ENCODE measurements at places on chromosomes 13 and 19. TPM values are rescaled to one million over a fixed set of nuclear protein-coding genes. Genes with fewer than 3 reads are reported as not detected.

Gene GTF3A
- polyA plus RNA-seq, result 83.1 TPM

Gene SRRM5
- 0.03 TPM for polyA plus RNA-seq

GRCh38 chr19:21117041-21117907 lies 24.6 kb upstream of the ZNF431 start:
- peak; percentile 51 for DNase-seq

DNA sequence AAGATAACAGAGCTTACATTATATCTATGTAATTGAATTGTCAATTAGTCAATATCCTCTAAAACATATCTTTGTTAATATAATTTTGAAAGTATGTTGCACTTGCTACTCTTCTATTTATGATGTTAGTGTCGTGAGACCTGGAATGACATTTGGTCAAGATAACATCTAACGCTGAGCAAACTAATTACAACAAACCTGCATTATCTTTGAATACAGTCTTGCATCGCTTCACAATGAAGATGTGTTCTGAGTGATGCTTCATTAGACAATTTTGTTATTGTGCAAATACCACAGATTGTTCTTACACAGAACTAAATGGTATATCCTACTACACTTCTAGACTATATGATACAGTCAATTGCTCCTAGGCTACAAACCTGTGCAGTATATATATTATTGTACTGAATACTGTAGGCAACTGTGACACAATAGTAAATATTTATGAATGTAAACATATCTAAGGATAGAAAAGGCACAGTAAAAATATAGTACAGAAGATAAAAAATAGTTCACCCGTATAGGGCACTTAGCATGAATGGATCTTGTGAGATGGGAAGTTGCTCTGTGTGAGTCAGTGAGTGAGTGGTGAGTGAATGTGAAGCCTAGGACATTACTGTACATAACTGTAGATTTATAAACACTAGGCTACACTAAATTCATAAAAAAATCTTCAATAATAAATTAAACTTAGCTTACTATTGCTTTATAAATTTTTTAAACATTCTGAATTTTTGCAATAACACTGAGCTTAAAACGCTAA lies 1773.8 kb downstream of the PCDH9 start:
- no peak for DNase-seq

DNA sequence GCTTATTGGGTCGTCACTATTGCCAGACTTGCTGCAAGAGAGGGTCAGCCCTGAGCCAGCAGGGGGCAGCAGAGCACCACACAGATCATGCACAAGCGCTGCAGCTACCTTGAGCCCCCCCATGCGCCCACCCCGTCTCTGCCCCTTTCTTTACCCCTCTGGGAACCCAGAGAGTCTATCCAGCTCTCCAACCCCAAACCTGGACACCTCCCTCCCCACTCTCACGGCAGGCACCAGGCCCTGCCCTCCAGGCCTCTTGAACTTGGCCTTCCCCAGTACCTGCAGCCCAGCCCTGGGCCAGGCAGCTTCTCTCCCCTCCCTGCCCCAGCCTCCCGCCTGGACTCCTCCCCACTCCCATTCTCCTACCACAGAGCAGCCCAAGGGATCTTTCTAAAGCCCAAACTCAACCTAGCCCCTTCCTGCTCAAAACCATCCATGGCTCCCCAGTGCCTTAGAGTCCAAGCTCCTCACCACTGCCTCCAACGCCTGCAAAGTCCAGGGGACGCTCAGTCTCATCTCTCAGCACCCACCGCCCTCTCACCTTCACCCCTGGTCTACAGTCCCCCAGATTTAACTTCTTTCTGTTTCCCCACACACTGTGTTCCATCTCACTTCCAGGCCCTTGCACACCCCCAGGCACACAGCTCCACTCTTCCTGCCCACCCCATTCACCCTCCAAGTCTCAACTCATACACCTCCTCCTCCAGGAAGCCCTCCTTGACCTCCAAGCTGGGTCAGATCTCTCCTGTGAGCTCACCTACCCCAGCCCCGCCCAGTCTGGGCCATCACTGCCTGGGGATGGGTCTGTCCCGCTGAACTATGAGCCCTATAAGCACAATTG lies 9.4 kb upstream of the CEACAM16 start:
- DNase-seq, result no peak

DNA sequence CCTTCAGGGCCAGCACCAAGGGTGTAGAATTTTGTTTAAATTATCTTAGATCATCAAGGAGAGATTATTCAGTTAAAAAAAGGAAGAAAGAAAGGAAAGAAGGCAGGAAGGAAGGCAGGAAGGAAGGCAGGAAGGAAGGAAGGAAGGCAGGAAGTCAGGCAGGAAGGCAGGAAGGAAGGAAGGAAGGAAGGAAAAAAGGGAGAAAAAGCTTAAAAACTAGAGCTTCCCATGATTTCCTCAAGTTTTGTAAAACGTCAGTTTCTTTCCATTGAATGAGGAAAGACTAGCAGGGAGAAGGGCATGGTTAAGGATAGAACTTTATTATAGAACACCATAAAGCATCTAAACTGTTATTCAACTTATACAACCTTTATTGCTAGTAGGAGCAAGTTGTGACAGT lies 2672.0 kb upstream of the PCDH20 start:
- DNase-seq, result no peak

DNA sequence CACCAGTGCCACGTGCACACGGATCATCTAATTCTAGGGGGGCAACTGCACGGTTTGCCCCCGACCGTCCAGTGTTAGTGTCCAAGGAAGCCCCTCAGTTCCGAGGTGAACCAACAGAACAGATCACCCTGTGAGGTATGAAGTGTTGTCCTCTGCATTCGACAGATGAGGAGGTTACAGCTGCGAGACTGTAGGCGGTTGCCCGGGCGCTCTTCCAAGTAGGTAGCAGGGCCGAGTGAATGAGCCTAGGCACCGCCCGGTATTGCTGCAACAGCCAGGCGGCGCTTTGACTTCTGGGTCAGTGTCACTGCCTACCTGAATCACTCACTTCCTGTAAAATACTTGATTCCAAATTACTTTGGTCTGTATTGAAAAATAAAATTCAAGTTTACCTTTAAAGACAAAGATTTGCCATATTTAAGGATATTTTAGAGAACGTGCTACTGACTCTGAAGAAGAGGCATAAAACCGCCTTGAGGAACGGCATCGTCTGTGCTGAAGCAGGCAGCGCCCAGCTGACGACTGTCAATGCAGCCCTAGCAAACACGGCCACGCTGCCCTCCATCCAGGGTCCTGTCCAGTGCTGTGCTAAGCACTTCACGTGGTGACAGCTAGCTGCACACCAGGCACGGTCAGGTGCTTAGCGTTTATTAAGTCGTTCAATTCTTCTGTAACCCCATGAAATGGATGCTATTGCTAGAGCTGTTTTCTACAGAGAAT lies 19.3 kb upstream of the RASA3 start:
- peak; percentile 88 for DNase-seq

DNA sequence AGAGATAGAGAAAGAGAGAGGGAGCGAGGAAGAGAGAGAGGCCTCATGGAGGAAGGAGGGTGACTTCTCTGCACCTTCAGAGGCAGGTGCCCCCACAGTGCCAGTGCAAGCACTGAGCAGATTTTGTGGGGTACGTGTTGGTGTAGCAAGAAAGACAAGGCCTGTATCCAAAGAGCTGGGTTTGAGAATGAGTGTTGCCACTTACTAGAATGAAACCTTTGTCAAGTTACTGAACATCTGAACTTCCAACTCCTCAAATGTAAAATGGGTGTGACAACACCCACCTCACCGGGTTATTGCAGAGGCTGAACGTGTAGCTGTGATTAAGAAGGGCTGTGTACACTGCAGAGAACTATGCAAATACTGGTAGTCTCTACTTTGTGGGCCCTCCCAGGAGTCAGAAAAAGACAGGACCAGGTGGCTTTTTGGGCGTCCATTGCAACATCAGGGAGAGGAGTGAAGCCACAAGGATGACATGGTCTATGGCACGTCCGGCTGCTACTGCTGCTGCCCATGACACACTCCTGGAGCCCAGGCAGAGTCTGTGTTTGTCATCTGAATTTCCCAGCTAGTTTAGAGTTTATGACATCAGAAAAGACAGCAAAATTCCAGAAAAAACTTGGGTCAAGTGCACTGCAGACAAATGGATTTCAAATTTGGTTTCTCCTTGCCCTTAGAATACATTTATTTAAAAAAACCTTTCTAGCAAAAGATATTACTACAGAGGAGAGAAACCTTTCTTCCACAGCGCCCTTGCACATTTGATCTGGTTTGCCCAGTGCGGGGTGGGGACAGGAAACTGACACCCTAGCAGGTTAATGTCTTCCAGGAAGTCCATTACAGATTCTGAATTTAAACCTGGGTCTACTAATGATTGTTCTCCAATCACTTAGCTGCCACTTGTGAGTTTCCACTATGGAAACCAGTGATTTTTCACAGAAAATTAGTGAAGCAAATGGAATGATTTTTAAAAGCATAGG lies 54.0 kb upstream of the ATP12A start:
- DNase-seq, result no peak

Data from mammary epithelial cell (primary cell).